ENCODE measurements at places on chromosomes 1 and 21. TPM values are rescaled to one million over a fixed set of nuclear protein-coding genes. Genes with fewer than 3 reads are reported as not detected.

DNA sequence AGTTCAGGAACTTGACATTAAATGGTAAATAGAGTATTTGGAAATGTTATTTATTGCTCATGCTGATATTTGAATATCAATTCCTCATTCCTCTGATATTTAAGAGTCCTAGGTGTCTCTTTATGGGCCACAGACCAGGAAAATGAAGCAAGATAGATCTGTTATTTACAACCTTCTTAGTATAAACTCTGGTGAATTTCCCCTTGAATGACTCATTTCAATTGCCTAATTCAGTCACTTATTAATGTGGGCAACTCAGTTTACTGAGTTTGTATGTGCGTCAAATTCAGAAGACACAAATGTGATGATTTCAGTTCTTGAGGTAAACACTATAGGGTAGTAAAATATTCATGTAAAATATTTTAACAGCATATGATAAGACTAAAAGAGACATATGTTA, 1404.4 kb upstream of the PRMT6 start:
- no peak for DNase-seq

Gene ENAH
- total RNA-seq: 43.3 TPM

Gene CTH
- total RNA-seq: 6.4 TPM

DNA sequence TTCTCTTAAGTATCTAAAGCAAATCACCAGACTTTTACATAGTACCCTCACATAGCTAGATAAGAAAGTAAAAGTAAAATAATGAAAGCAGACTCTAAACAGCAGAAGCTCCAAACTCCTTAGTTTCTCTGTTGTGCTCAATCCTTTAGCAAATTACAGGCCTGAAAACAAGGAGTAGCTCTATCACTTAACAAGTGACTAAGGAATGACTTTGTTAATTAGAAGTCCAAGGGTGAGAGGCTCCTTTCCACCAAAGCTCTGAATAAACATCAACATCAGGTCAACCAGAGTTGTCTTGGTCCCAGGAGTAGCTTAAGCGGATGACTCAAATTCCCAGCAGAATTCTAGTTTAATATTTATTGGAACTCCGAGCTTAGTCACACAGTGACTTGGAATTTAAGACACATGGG, 5.9 kb downstream of the NRIP1 start:
- DNase-seq: no peak

Gene FHAD1
- 1.2 TPM for total RNA-seq

Gene SEMA4A
- 6.5 TPM for total RNA-seq

DNA sequence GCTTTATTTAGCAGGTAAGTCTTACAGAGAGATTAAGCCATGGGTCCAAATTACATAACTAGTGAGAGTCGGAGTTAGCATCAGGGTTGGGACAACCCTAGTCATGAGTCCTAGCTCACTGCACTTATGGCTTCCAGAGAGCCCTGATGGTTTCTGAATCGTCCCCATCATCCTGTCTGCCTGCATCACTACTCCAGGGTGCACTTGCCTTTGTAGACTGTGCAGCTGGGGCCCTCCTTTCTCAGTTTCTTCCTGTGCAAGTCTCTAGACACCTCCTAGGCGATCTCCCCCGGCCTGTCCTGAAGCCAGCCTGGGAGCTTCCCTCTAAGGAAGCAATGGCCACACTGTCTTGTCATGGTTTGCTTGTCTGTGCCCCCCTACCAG, 37.1 kb downstream of the KIAA0040 start:
- no peak for DNase-seq

Gene CCDC190
- not detected for total RNA-seq

Gene LCE1D
- not detected for total RNA-seq

Gene ALDH4A1
- total RNA-seq: 4.9 TPM

DNA sequence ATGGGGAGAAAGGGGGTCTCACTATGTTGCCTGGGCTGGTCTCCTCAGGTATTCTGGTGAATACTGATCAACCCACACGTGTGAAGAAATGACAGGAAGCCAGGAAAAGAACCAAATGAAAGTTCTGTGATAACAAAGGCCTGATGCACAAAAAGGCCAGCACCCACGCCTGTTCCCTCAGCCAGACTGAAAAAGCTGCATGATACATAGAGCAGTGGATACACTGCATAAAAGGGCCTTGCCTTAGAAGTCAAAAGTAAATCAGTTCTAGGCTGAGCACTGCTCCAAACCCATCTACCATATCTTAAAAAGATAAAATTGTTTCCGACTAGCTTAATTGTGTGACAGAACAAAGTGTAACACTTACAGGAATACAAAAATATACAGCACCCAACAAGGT, 36.9 kb upstream of the PSMG1 start:
- DNase-seq: no peak

- no peak for DNase-seq
Observed at GRCh38 chr1:170836141-170836540, 99.2 kb upstream of the MROH9 start.

GRCh38 chr1:12296016-12296415, 66.2 kb downstream of the VPS13D start:
- DNase-seq: no peak

DNA sequence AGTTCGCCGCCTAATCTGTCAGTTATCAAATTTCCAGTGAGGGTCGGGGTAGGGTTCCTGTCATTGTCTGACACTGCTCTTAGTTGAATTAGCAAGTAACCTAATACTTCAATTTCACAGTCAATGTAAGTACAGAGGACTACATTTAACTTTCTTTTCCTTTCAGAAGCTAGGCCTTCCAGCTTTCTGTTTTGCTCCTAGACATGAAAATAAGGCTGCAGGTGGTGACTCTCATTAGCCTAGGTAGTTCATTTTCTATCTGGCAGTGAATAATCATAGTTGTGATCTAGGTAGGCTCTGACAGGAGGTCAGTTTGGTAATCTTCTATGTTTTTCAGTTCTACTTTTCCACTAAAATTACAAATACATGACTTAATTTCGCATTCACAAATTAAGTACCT, 783.1 kb downstream of the MRPL39 start:
- no peak for DNase-seq

Gene TOMM20
- total RNA-seq: 84.6 TPM

Gene SLC30A10
- 57.5 TPM for total RNA-seq
